ENCODE measurements at places on chromosomes 1 and 21.
A peak's percentile ranks its signal among the peaks of the same experiment; 100 is the strongest.

GRCh38 chr21:14752345-14752909 is 206.3 kb upstream of the SAMSN1 start:
- no peak for DNase-seq

DNA sequence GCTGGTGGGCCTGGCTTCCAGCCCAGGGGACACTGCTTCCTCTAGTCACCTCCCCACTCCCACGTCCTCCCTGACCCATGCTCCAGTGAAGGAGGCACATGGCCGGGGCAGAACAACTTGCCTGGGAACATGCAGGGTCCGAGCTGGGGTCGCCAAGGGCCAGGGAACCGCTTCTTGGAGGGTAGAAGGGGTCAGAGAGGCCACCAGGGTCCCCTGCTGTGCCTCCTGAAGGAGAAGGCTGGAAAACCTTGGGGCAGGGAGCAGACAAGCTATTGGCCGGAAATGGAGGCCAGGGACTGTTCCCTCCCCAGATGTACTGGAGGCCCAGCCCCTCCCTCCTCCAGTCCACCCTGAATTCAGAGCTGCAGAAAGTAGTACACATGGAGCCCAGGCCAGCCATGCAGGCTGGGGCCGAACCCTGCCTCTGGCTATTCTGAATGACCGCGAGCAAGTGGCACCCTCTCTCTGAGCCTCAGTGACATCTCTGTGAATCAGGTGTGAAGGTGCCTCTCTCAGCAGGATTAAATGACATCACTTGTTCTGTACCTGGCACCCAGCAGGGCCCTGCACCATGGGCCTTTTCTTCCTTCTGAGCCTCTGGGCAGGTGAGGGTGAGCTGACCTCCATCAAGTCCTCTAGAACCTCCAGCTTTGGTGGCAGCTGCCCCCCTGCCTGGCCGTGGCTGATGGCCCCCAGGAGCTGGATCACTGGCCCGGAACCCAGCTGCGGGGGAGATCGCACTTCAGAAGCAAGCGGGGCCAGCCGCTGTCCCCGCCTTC is 15.7 kb downstream of the SPOCD1 start:
- DNase-seq = no peak

DNA sequence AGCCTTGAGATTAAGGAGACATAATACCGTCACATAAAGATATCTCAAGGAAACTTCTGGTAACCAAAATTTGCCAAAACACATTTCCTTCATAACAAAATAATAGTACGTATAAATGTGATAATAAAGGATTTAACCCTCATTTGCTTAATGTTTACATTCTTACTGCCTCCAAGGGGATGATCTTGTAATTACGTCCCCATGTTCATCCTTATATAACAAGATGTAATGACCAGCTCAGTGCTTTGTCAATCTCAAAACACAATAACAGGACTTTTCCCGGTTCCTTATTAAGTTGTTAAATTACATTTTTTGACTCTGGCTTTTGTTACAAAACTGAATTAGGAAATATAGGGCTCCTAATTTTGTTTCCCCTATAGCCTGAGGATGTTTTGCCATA is 41.3 kb upstream of the UHMK1 start:
- peak; percentile 13 for DNase-seq

- DNase-seq = no peak
Measured at GRCh38 chr1:232743999-232744398, 61.2 kb upstream of the MAP10 start.

- DNase-seq = no peak
Measured at GRCh38 chr21:45580181-45580575, 37.9 kb upstream of the SLC19A1 start.

GRCh38 chr21:46061950-46062349 is 36.0 kb upstream of the COL6A2 start:
- no peak for DNase-seq
